ENCODE measurements at places on chromosomes 16 and 17.
A peak's percentile ranks its signal among the peaks of the same experiment; 100 is the strongest.

DNA sequence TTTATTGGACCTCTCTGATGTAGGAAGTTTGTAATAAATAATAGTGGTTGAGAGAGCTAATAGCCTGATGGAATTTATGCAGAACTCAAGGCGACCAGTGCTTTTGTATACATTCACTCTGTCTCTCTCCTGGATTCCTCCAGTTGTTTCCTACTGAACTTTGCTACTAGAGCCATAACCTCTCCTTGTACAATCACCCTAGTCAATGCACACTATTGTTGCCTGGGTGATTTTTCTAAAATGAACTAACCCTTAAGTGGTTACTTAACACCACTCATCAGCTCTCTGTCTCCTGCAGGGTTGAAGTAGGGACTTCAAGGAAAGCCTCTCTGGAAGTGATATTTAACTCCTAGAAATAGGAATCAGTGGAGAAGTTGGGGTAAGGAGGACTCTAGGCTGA lies 9.7 kb downstream of the PHKB start:
- H3K4me1 ChIP-seq = peaks cover 34% of the 10 kb centered on the region
- no peak overlapping the region for H3K27ac ChIP-seq
- DNase-seq = no peak
- H3K4me3 ChIP-seq = no peak overlapping the region
- H3K27me3 ChIP-seq = no peaks in the 10 kb centered on the region

- H3K4me3 ChIP-seq = no peak overlapping the region
- H3K27ac ChIP-seq = no peak overlapping the region
- H3K27me3 ChIP-seq = peaks cover 80% of the 10 kb centered on the region
- no peaks in the 10 kb centered on the region for H3K36me3 ChIP-seq
- H3K4me1 ChIP-seq = peaks cover 7% of the 10 kb centered on the region
Observed at GRCh38 chr17:36786867-36787266, 150.4 kb upstream of the LHX1 start.

- DNase-seq = no peak
- peaks cover 6% of the 10 kb centered on the region for H3K27me3 ChIP-seq
- no peak overlapping the region for H3K4me3 ChIP-seq
- H3K27ac ChIP-seq = no peak overlapping the region
- H3K4me1 ChIP-seq = peaks cover 5% of the 10 kb centered on the region
- peaks cover 2% of the 10 kb centered on the region for H3K36me3 ChIP-seq
Observed at GRCh38 chr17:79758271-79758670, 19.7 kb upstream of the CBX2 start.

- H3K4me3 ChIP-seq = peak overlapping the region; percentile 89
- H3K36me3 ChIP-seq = no peaks in the 10 kb centered on the region
- DNase-seq = peak; percentile 77
Observed at GRCh38 chr17:46266656-46267544, 28.0 kb upstream of the LRRC37A start.

GRCh38 chr16:82756283-82756599 lies 129.5 kb downstream of the CDH13 start:
- H3K4me3 ChIP-seq = no peak overlapping the region
- H3K4me1 ChIP-seq = no peaks in the 10 kb centered on the region
- H3K36me3 ChIP-seq = no peaks in the 10 kb centered on the region
- H3K27ac ChIP-seq = no peak overlapping the region

DNA sequence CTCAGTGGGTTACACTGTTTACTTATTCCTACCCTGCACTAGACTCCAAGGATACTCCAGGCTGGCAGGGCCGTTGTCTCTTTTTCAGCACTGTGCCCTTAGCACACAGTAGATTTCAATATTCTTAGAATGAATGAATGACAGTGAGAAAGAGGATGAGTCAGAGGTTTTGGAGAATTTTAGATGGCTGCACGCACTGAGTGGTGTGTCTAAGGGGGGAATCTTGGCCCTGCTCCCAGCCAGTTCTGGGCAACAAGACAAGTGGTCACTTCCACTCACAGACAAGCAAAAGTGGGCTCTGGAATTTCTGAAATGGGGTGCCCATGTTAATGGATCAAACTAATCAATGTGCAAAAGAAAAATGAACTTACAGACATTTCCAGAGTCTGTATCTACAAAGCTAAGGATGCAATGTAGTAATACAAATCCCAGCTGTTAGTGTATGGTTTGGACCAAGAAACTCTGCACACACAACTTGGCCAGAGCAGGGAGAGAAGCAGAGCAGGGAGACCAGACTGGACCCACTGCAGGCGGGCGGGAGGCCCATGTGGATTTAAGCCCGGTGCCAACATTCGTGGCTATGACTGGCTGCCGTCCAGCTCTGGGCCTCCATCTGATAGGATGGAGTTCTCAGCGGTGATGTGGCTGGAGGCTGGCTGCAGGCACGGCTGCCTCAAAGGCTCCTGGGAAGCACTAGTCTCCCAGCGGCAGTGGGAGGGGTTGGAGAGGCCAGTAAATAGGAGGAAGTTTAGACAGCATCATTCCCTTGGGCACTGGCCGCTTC lies 95.6 kb upstream of the CDYL2 start:
- H3K36me3 ChIP-seq = no peaks in the 10 kb centered on the region
- H3K27me3 ChIP-seq = no peaks in the 10 kb centered on the region
- no peak for DNase-seq

DNA sequence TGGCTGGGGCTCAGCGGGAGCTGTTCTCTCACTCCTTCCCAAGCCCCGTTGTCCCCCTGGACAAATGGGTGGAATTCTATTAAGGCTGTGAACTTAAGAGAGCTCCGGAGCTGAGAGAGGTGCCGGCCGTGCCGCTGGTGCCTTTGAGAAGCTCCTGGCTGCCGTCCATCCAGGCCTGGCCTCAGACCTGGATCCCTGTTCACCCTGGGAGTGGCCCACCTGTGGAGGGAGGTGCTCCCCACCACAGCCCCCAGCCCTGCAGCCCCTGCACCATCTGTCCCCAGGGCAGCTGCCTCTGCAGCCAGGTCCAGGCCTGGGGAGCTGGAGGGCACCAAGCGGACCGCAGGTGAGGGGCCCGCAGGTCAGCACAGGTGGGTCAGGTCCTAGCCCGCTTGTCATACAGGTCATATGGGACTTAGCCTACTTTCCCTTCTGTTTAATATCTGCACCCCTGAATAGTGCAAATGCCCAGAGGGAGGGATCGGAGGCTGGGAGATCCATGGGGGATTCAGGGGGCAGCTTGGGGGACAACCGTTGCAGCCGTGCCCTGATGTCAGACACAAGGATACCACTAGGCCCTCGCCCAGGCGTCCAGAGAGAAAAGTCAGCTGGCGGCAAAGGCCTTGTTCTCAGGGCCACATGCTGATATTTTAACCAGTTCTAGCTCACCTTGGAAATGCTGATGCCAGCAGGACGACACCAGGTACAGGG lies 15.2 kb upstream of the METRNL start:
- no peak overlapping the region for H3K27ac ChIP-seq
- no peak overlapping the region for H3K4me3 ChIP-seq
- H3K27me3 ChIP-seq = no peaks in the 10 kb centered on the region
- DNase-seq = no peak

DNA sequence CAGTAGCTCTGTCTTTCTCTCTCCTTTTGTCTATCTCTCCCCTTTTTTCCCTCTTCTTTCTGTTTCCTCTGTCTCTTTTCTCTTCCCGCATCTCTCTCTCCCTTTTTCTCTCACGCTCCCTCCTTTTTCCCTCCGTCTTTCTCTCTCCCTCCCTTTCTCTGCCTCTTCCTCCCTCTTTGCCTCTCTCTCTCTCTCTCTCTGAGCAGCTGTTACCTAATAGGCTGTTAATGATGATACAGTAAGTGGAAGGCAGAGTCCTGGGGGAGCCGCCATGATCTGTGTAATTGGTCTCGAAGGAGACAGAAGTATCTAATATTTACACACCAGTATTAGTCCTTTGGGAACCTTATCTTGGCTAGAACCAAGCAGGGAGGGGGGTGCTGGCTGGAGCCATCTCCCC lies 136.1 kb upstream of the CIBAR2 start:
- DNase-seq = no peak
- no peak overlapping the region for H3K27ac ChIP-seq
- peaks cover 24% of the 10 kb centered on the region for H3K27me3 ChIP-seq
- no peak overlapping the region for H3K4me3 ChIP-seq
- peaks cover 11% of the 10 kb centered on the region for H3K4me1 ChIP-seq

GRCh38 chr16:85622683-85623082 lies 9.6 kb downstream of the GSE1 start:
- peaks cover 15% of the 10 kb centered on the region for H3K4me1 ChIP-seq
- H3K27me3 ChIP-seq = peaks cover 49% of the 10 kb centered on the region
- H3K4me3 ChIP-seq = peak overlapping the region; percentile 14

- H3K4me3 ChIP-seq = peak within 1 kb of the TSS; percentile 17
- H3K27ac ChIP-seq = no peak within 1 kb of the TSS
Observed at GRCh38 chr17:48429638-48430586, at the start of gene SKAP1. Gene SKAP1, minus strand, starts transcription at chr17:48430214.

DNA sequence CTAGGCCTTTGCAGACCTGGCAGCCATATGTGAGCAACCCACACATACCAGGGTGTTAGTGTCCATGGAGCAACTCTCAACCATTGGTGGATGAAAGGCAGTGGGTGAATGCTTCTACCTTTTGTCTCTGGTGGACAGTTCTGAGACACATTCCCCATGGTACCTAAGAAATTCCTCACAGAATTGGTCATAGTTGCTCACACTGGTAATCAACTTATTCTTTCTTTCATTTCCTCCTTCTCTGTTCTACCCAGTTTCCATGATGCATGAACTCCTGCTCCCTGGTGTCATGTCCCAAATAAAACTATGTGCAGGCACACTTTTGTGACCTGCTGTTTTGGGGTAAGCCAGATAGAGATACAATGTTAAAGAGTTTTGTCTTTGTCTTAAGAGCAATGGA lies 33.2 kb upstream of the MPHOSPH6 start:
- peaks cover 23% of the 10 kb centered on the region for H3K27me3 ChIP-seq
- H3K4me3 ChIP-seq = no peak overlapping the region
- DNase-seq = no peak
- peaks cover 14% of the 10 kb centered on the region for H3K4me1 ChIP-seq

DNA sequence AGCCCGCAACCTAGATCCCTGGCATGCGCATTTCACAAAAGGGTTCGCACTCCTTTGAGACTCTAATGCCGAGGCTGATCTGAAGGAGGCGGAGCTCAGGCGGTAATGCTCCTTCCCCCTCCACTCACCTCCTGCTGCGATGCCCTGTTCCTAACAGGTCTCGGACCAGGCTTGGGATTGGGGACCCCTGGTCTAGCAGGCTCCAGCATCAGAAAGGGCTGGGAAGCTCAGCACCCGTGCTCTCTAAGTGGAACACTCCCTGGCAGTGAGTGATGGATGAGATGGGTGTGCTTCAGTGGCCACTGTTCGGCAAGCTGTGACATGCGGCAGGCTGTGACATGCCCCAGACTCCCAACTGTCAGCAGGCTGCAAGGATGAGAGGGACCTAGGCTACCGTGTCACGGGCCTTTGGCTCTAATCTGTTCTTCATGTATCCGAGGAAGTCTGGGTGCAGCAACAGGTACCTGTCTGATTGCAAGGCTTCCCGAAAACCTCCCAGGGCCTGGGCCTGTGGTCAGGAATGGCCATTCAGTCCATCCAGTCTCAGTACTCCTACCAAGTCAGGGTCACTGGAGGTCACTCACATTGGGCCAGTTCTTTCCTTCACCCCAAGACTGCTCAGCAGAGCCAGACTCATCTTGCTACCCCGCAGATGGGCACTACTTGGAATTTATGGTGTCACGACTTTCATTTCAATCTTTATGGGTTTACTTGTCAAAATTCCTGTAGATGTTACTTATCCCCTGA lies 1.3 kb upstream of the ST6GALNAC2 start:
- H3K27ac ChIP-seq = no peak overlapping the region
- H3K36me3 ChIP-seq = no peaks in the 10 kb centered on the region
- H3K4me3 ChIP-seq = peak overlapping the region; percentile 78
- no peak for DNase-seq
- H3K4me1 ChIP-seq = peaks cover 39% of the 10 kb centered on the region

GRCh38 chr16:74831467-74831866 lies 56.8 kb upstream of the FA2H start:
- no peak overlapping the region for H3K4me3 ChIP-seq
- H3K27ac ChIP-seq = no peak overlapping the region
- no peak for DNase-seq
- H3K4me1 ChIP-seq = no peaks in the 10 kb centered on the region

DNA sequence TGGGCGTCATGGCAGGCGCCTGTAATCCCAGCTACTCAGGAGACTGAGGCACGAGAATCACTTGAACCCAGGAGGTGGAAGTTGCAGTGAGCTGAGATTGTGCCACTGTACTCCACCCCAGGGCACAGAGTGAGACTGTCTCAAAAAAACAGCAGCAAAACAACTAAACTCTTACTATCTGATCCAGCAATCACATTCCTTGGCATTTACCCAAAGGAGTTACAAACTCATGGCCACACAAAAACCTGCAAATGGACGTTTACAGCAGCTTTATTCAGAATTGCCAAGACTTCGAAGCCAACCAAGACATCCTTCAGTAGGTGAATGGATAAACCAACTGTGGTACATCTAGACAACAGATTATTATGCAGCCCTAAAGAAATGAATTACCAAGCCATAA lies 4.0 kb downstream of the SIAH1 start:
- peaks cover 6% of the 10 kb centered on the region for H3K36me3 ChIP-seq
- DNase-seq = no peak
- peaks cover 51% of the 10 kb centered on the region for H3K4me1 ChIP-seq
- H3K27me3 ChIP-seq = no peaks in the 10 kb centered on the region

DNA sequence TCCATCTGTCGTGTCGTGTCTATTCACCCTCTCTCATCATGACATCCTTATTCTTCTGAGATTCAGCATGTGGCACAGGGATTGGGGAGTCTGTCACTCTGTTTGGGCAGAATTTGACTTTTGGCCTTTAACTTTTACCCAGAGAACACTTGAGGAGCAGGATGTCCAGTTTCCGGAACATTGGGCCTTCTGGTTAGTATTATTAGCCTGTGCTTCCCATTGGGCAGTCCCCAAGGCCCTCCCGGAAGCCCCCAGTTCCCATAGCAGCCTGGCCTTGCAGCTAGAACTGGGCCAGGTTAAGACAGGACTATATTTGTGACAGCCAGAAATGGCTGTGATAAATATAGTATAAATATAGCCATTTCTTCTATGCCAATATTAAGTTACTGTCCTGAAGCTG lies 9.6 kb downstream of the SCN4A start:
- no peak overlapping the region for H3K27ac ChIP-seq
- no peaks in the 10 kb centered on the region for H3K36me3 ChIP-seq
- DNase-seq = no peak
- H3K4me1 ChIP-seq = peaks cover 17% of the 10 kb centered on the region

All from neural crest cell (in vitro differentiated cells).